ENCODE measurements at places on chromosomes 16 and 17.
A peak's percentile ranks its signal among the peaks of the same experiment; 100 is the strongest.

GRCh38 chr16:74623214-74623838, 16.4 kb upstream of the GLG1 start:
- no peak for DNase-seq

GRCh38 chr16:83579436-83579835, 228.3 kb upstream of the HSBP1 start:
- no peak for DNase-seq

DNA sequence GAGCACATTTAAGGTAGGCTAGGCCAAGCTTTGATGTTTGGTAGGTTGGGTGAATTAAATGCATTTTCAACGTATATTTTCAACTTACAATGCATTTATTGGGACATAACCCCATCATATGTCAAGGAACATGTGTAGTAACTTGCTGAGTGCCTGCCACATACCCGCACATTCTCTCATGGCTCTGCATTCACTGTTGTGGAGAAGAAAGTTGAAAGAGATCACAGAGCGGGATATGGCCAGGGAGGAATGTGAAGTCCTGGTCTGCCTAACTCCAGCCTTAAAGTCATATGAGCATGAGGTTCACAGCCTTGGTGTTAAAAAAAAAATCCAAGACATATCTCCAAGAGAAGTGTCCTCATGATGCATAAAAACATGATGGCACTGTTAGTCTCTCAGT, 79.1 kb downstream of the CFDP1 start:
- no peak for DNase-seq

DNA sequence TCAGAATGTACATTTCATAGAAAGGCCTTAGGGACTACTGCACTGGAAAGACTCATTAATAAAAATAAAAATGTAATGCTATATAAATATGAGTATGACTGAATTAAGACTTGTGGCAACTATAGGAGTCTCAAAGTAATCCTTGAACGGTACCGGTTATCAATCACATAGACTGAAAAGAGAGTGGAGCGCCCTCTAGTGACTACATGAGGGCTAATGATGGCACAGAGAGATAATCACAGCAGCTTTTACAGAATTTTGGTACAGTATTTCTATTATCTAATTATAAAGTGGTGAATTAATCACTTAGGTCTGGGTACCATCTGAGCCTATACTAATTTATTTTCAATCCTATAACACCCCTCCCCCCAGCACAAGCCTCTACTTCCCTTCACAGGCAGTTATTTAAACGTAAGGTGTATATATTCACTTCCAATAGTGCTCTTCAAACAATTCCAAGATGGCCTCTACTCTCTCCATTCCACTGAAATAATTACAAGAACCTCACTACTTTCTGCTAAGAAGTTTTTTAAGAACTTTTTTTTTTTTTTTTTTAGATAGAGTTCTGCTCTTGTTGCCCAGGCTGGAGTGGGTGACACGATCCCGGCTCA, 40.7 kb upstream of the ANKFY1 start:
- peak; percentile 29 for DNase-seq

DNA sequence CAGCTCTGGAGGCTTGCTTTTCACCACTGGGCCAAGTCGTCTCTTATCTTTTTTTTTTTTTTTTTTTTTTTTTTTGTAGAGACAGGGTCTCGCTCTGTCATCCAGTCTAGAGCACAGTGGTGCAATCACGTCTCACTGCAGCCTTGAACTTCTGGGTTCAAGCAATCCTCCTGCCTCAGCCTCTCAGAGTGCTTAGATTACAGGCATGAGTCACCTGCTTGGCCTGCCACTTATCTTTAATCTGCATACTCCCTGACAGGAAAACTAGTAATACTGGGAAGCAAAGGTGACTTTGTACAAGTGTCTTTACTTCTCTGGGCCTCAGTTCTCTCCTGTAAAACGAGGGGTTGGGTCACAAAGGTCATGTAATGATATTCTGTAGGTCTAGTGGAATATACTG, 15.0 kb downstream of the NTN1 start:
- DNase-seq, result no peak

DNA sequence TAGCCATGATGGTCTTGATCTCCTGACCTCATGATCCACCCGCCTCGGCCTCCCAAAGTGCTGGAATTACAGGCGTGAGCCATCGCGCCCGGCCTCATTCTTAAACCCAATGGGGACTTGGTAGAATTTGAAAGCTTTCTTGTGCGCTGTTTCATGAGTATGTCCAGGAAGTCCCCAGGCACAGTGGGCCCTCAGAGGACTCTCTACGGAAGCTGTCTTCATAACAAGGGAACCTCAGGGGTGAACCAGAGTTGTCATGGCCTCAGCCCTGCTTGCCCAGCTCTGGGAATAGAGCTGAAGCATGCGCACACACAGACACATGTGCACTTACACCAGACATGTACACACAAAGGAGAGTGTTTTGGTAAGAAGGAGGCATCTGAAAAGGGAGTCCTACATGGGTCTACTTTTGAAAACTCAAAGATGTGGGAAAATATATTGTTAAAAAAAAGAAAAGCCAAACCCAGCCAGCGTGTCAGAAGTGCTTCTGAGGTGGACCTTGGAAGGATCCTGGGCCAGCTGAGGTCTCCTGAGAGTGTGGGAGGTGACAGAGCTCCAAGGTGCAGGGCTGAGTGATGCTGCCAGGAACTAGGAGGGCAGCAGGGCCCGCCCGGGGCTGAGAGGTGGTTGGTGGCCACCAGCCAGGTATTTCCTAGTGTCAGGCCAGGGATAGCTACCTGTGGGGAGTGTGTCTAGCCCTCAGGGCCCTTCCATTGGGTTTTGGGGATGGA, 54.6 kb downstream of the EPN2 start:
- DNase-seq, result no peak

- DNase-seq, result no peak
These were observed 24.8 kb upstream of the SIAH1 start for GRCh38 chr16:48409839-48410632.

GRCh38 chr16:75251280-75252048, at the start of gene BCAR1:
TSS of gene BCAR1 (minus strand) at chr16:75251624. CDS start at chr16:75251482, 142 bp downstream.
- DNase-seq, result peak; percentile 56

DNA sequence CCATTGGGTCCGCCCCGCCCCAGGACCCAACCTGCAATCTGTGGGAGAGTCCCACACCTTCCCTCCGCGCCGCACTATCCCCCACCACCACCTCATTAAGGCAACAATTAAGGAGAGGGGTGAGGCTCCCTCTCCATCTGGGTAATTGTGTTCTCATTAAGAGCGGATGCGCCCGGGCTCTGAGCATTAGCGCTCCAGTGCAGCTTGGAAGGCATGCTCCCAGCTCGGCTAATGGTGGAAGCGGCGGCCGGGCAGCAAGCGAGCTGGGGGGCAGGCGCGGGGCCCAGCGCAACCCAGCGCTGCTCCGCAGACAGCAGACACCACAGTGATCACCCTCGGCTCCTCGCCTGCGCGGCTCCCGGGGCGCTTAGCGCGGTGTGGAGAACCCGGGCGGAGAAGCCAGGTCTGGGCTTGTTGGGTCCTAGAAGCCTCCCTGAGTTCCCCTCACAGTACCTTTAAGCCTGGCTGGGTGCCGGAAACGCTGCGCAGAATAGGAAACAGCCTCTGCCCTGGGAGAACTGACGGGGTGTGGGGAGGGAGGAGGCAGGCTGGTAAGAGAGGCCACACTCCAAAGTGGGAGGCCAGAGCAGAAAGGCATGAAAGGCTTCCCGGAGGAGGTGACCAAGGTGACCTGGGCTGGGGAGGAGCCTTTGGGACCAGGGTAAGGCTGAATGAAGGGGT, 6.4 kb downstream of the CBLN1 start:
- no peak for DNase-seq

DNA sequence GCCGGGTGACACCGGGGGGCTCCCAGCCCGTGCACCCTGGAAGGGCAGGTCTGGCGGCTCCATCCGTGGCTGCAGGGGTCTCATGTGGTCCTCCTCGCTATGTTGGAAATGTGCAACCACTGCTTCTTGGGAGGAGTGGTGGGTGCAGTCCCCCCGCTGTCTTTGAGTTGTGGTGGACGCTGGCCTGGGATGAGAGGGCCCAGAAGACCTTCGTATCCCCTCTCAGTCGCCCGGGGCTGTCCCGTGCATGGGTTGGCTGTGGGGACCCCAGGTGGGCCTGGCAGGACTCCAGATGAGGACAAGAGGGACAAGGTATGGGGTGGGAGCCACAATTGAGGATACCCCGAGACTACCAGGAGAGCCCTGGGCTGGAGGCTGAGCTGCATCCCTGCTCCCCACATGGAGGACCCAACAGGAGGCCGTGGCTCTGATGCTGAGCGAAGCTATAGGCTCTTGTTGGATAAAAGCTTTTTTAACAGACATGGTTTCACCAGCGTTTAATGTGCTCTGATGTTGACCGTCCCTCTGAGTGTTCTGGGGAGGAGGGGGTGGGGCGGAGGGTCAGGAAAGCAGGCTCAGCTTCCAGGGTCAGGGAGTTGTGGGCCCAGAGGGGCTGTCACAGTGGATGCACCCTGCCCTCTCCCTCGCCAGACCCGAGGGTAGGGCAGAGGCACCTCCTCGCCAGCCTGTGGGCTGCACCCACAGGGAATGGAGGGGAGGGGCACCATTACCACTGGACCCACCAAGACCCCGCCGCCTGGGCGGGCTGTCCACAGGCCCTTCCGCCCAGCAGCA, 5.4 kb downstream of the SPATA2L start:
- DNase-seq, result no peak

GRCh38 chr17:7634384-7634783, 4.4 kb downstream of the SHBG start:
- peak; percentile 26 for DNase-seq

DNA sequence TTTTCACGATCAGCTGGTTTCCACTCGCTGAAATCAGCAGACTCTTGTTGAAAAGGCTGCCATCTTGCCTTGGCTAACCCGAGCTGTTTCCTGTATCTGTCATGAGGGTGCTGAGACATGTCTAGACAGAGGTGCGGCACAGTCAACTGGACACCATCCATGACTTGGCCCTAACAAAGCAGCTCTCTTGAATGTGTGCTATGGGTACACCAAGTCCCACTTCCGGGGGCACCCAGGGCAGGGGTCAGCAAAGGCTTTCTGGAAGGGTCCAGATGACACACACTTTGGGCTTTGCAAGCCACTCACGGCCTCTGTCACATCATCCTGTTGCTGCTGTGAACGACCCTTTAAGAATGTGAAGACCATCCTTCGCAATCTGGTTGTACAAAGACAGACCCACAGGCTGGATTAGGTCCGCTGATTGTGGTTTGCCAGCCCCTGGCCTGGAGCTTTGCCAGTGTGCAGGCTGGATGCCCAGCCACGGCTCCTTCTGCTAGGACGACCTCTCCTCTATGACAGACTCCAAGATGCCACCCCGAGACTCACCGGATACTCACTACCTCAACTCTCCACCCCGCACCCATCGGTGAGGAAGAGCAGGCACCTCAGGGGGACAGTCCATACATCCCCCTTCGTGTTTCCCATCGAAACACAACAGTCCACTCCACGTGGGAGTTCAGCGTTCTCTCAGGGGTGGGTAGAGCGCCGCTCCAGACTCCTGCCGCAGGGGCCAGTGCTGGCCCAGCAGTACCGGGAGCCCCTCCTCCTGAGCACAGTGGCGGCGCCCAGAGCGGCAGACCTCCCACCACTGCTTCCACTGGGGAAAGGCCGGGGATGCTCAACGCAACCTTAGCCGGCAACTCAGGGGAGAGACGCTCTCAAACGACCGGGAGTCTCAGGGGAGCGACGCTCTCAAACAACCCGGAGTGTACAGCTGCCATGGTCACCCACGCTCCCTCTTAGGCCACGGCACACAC, 123.5 kb downstream of the ANKRD11 start:
- no peak for DNase-seq

GRCh38 chr17:8186787-8187516, 3.0 kb downstream of the BORCS6 start:
- peak; percentile 94 for DNase-seq

DNA sequence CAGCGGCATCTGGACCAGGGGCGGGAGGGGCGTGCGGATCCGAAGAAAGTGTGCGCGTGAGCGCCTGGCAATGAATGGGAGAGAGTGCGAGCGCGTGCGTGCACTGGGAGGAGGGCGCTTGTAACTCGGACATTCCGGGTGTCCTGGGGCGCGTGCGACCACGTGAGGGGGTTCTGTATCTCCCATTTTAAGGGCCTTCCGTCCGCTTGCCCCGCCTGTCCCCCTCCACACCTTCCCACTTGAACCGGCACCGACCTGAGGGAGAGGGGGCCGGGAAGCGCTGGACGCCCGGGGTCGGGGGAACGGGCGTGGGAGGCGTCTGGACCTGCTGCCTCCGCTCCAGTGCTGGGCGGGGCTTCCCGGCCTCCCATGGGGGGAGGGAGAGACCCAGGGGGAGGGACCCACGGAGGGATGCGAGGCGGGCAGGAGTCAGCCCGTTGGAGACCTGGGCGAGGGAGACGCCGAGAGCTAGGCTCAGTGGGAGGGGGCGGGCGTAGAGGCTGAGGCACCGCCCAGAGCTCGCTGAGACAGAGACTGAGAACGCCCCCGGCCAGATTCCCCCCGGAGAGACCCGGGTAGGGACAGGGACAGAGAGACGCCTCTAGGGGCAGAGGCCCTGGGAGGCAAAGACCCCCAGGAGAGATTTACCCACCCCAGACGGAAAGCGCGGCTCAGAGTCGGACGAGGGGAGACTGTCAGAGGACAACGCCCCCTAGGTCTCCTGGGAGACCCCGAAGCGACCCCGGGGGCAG, at the start of gene KREMEN2:
TSS of gene KREMEN2 (plus strand) at position 553 of the 752 bp plus-strand sequence. CDS start 246 bp downstream, outside the sequence.
- peak; percentile 51 for DNase-seq

DNA sequence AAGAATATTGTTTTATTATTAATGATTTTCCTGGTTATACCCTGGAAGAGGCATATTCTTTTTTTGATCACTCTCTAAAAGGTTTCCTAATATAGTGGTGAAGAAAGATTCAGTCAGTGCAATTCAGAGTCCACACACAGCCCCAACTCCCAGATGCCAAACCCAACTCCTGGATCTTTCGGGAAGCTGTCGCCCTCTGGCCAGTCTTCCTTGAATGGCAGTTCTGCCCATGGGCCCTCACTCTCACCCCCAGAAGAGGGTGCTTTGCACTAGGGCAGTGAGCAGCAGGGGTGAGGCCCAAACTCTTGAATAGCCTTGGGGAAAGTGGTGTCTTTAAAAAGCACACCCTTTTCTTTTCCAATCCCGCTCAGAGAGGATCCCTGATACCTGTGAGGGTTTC, 11.0 kb downstream of the KRT32 start:
- no peak for DNase-seq

DNA sequence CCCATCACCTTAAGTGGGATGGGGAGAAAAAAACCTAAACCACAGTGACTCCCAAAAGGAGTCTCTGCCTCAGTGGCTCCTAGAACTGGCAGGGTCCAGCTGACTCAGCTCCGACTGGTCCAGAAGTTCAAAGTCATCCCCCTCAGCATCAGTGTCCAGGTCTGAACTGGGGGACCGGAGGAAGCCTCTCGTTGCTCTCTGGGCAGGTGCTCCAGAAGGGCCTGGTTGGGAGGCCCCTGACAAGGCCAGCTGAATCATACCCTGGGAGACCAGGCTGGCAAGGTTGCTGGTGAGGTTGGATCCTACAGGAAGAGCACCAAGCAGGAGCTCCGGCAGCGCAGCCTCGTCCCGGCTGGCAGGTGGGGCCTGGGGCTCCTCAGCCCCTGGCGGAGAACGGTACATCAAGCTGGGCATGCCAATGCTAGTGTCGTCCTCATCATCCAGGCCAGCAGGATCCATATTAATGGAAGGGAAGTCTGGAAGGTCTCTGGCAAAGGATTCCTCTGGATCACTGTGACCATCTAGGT, 4.3 kb upstream of the PSMC3IP start:
- no peak for DNase-seq
